IMR-90 (cell line): ENCODE measurements at places on chromosomes 3 and 15. TPM values are rescaled to one million over a fixed set of nuclear protein-coding genes. Genes with fewer than 3 reads are reported as not detected.

ASB14 gene
- total RNA-seq = not detected in 2 replicates

GRCh38 chr3:44120721-44121582 lies 120.7 kb upstream of the TOPAZ1 start:
- DNase-seq = no peak

DNA sequence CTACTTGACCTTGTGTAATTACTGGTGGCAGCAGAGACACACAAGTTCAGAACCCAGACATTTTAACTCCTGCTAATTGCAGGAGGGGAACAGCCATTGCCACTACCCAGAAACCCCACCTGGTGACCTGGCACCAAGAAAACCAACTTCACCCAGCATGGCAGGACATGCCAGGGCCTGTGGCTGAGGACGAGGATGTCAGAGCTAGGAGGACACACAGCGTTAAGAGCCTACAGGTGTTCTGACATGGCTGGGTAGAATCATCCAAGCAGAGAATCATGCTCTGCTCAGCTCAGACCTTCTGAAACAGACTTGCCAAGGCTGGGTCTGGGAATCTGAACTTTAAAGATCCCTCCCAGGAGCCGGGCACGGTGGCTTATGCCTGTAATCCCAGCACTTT lies 11.7 kb upstream of the SPATA12 start:
- DNase-seq = no peak

LCTL gene
- total RNA-seq = 8.9 and 10.4 TPM in 2 replicates

DNA sequence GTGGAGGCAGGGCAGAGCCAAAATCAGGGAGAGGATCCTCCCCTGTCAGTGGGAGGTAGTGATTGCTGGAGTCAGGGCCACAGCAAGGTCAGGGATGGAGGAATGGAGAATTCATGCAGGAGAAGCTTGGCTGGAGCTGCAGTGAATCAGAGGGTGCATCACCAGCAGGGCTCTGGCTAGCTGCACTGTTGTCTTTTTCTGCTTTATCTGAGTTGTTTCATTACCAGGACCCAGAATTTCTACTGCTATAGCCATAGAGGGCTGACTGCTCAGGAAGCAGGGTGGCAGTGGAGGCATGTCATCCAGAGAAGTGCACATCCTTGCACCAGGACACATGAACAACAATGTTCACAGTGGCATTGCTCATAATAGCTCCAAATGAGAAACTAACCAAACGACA lies 113.5 kb upstream of the GALNT15 start:
- DNase-seq = peak; percentile 95
